ENCODE measurements at places on chromosomes 4 and X.

GRCh38 chrX:131747173-131747572, 203.3 kb downstream of the OR13H1 start:
- DNase-seq = no peak

DNA sequence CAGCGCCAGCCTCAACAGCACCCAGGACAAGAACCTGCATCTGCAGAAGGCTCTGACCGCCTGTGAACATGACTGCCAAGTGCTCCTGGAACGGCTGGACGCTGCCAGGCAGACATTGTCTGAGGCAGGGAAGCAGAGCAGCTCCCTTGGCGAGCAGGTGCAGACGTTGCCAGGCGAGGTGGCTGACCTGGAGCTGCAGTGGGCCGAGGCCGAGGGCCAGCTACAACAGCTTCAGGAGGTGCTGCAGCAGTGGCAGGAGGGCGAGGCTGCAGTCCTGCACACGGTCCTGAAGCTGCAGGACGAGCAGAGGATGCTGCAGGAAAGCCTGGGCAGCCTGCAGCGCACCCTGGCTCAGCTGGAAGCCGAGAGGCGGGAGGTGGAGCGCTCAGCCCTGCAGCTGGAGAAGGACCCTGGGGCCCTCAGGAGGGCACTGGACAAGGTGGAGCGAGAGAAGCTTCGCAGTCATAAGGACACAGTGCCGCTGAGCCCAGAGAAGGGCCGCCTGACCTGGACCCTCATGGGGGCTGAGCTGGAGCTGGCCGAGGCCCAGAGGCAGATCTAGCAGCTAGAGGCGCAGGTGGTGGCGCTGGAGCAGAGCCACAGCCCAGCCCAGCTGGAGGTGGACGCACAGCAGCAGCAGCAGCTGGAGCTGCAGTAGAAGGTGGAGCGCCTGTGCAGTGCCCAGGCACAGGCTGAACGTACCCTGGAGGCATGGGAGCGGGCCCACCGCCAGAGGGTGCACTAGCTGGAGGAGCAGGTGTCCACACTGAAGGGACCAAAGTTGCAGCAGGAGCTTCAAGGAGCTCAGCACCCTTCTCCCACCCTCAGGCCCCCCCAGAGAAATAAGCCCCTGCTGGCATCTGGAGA, 16.4 kb downstream of the SMIM10L2A start:
- no peak for DNase-seq

DNA sequence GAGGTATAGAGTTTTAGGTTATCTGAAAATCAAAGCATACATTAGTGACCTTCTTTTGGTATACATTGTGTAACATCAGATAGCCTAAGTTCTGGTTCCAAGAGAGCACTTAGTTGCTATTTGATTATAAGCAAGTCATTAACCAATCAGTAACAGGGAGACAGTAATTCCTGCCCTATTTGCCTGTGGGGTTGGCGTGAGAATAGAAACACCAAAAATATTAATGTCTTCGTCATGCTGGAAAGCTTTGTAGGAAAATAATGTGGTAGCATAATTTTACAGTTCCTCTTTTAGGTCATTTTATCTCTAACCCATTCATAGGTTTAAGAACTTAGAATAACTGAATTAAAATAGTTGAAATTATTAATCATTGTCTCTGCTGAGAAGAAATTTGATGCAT, 37.8 kb downstream of the NPNT start:
- DNase-seq = no peak

GRCh38 chrX:39682778-39683177, 415.0 kb downstream of the BCOR start:
- DNase-seq = no peak

GRCh38 chr4:77917075-77917474, 54.4 kb downstream of the MRPL1 start:
- DNase-seq = no peak

GRCh38 chr4:139501527-139501926, 47.6 kb downstream of the RAB33B start:
- no peak for DNase-seq

DNA sequence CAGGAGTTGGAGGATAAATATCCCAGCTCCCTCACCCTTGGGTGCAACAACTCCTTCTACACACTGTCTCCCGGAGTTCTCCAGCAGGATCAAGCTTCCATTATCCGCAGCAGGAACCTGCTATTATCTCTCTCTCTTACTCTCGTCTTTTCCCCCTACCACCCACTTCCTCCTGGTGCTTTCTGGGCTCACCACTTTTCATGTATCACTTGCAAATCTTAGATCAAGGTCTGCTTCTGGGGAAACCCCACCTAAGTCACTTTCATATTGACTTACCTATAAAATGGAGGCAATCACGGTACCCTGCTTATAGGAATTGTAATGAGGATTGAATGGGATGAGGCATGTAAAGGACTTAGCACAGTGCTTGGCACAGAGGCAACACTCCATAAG, 589.5 kb downstream of the BCOR start:
- no peak for DNase-seq

DNA sequence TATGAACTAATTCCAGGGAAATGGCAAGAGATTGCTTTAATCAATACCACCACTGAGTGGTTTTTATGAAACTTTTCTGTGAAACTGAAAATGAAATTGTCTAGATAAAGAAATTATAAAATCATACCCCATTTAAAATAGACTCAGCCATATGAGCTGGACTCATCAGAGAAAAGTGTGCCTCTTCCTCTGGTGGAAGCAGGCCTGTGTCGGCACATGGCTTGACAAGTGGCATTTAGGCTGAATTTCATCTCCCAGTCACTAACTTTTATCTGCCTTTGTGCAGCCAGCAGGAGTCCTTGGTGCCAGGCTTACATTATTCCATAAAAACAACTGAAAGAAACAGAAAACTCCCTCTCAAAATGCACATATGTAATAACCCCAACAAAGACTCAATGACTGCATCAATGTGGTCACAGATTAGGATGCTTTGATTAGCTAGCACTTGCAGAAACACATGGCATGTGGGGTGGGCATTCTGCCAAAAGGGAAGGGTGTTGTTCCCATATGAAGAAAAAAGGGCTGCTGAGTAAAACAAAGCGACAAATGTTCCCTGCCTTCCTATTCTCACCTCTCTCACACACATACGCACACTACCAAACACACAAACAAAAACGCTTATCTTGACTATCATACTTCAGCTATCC, 232.3 kb downstream of the PABPC4L start:
- DNase-seq = peak; percentile 37

- DNase-seq = no peak
These were observed 1.8 kb downstream of the ABCD1 start for GRCh38 chrX:153726286-153727122.

DNA sequence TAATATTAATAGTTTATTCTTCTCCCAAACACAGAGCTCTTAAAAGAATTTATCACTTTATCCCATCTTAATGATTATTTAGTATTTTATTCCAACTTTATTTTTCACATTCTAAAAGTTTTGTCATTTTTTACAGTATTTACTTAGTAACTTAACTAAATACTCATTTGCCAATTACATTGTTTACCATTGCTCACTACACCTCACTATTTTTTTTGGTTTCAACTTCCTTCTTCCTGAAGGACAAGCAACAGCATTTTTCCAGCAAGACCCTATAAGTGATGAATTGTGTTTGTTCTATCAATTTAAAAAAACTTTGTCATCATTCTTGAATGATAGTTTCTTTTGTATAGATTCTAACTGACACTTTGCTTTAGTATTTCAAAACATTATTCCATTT, 19.4 kb upstream of the SRD5A3 start:
- DNase-seq = no peak

DNA sequence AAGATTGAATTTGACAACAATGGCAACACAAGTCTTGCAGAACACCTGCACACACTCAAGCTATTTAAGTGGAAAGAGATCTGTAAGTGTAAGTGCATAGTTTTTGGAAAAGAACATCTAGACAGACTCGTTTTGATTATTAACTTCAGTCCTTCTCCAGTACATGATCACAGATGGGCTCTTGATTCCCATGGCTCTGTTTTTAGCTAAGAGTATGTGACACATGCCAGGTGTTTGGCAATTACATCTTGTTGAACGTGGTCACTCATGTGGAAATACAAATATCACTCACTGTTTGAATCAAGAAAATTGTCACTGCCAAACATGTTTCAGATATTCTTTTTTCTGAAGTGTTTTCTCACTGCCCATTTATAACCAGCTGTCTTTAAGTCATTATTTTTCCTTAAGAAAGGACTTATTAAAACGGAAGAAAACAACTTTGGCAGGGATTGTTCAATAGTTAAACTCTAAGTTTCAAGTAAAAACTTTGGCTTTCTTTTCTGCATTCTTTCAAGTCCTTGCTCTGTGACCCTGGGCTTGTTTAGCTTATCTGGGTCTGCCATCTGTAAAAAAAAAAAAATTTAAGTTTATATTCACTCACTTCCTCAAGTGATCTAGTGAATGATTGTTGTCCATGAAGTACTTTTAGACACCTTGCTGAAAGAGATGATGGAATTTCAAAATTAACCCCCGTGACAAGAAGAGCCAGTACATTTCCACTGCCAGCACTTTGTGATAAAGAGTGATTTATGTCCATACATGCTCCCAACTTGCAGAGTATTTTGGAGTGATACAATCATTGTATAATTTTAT, 125.4 kb downstream of the ATXN3L start:
- DNase-seq = no peak

DNA sequence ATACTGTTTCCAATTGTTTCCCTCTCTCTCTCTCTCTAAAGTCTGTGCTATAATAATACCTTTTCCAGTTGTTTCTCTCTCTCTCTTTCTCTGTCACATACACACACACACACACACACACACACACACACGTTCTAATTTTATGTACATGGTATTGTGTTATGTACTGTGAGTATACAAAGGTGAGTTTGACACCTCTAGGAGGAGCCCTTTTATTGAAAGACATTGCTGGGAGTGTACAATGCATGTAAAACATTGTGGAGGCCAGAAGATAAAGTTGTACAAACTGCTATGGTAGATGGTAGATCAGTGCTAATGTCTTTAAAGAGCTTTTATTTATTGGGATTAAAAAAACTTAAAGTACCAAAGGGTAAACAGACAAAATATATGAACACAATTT, 53.6 kb downstream of the BLTP1 start:
- DNase-seq = no peak

DNA sequence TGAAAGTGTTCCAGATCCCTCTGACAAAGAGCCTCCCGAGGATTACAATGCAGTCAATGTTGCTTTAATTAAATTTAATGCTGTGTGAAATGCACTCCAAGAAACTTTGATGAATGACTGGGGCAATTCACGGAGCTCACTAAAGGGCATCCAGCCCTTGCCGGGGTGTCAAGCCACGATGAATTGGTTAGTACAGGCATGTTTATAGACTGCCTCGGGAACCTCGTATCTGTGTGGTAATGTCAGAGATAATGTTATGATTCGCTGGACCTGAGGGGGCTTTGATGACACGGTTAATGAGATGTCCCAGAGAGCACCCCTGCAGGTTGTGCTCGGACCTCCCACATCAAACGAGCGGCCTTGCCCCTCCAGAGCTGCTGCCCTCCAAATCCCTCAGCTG, 428.8 kb downstream of the NKX6-1 start:
- no peak for DNase-seq

- DNase-seq = peak; percentile 79
These were observed 93.7 kb upstream of the TRPC3 start for GRCh38 chr4:122045533-122045932.

DNA sequence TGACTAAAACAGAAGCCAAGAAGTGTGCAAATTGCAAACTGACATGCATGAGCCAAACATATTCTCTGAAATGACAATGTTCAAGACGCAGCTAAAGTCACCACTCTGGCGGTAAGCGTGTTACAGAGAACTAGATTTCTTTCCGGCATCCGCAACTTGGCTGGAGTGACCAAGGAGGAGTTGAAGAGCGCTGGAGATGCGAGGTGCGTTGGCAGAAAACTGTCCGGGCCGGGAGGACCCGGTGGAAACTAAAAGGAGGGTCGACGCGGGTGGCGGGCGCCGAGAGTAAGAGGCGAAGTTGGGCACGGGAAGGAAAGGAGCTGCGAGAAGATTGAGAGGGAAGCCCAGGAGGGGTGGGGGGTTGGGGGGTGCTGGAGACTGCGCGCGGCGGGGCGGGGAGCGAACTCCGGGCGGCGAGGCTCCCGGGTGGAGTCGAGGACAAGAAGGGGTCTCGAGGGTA, 807 bp downstream of the SEL1L3 start:
- DNase-seq = no peak

DNA sequence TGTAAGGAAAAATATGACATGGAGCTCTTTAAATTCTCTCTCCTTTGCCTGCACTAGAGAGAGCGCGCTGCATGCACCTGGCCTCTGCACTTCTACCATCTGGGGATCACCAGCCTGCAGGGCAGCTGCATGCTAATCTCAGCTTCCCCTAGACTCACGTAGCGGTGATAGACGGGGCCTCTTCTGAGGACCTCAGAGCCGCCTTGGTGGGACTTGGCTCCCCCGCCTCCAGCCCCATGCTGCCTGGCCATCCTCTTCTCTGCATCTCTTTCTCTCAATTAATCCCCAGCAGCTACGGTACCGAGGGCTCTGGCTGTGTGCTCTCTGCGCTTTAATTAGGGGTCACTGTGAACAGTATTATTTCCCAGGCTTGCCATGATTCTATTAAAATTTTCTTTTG, 52.8 kb upstream of the PSAPL1 start:
- DNase-seq = no peak

DNA sequence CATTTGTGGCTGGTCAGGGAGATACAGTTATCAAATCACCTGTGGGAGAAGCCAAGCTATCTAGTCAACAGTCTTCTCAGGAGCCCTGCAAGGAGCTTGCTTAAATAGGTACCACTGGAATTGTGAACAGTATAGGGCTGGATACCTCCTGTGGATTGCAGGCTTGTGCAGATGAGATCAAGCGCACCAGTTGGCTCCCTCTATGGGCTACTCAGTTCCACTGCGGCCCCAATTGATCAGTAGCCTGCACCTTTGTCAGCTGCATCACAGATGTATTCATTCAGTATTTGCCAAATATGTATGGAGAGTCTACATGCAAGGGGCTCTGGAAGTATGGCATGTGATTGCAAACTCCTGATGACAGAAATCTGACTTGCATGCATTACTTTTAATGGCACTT, 28.6 kb downstream of the TEX13A start:
- DNase-seq = no peak

DNA sequence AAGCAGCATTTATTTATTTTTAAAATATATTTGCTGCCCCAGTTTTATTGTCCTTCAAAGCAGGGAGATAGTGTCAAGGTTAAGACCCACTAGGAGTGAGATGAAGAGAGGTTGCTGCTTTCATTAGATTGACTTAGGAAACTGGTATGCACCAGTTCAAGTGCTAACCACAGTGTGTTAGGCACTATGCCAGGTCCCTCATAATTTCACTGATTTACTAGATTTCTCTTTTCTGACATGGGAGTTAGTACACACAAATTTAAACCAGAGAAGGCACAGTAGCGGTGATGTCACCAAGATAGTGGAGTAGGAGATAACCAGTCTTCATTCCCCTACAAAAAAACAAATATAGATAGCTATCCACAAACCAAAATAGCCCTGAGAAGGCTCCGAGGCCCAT, 14.3 kb downstream of the RRAGB start:
- no peak for DNase-seq

DNA sequence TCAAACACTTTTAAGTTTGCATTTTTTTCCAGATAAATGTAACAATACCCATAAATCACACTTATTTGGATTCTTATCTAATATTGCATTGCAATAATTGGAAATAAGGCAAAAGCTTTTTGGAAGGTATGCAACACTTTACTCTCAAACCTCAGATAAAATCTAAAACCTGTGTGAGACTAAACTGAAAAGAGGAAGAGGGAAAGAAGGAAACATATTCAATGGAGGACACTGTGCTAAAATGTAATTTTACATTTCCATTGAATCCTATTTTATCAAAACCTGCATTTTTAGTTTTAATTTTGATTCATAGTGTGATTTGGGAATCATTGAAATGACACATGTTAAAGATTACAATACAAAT, 99.4 kb downstream of the HPGD start:
- DNase-seq = no peak

- DNase-seq = no peak
These were observed 19.9 kb downstream of the MRFAP1 start for GRCh38 chr4:6660430-6660829.

Data from non-pigmented ciliary epithelial cell (primary cell).